ENCODE measurements at places on chromosomes 2 and 18. TPM values are rescaled to one million over a fixed set of nuclear protein-coding genes. Genes with fewer than 3 reads are reported as not detected.

Gene MEMO1
- total RNA-seq: 54.2 TPM

Gene DAW1
- total RNA-seq: not detected

Gene CYP26B1
- total RNA-seq: not detected

Gene EFHD1
- 1.3 TPM for total RNA-seq

Gene MC2R
- total RNA-seq: not detected

Gene POTEI
- total RNA-seq: not detected

Gene LMAN2L
- total RNA-seq: 5.4 TPM

Gene ZBTB7C
- total RNA-seq: not detected

Gene LCT
- not detected for total RNA-seq

Gene CPLX4
- total RNA-seq: not detected

Gene KANSL1L
- 7.3 TPM for total RNA-seq

Gene SLC5A7
- not detected for total RNA-seq

DNA sequence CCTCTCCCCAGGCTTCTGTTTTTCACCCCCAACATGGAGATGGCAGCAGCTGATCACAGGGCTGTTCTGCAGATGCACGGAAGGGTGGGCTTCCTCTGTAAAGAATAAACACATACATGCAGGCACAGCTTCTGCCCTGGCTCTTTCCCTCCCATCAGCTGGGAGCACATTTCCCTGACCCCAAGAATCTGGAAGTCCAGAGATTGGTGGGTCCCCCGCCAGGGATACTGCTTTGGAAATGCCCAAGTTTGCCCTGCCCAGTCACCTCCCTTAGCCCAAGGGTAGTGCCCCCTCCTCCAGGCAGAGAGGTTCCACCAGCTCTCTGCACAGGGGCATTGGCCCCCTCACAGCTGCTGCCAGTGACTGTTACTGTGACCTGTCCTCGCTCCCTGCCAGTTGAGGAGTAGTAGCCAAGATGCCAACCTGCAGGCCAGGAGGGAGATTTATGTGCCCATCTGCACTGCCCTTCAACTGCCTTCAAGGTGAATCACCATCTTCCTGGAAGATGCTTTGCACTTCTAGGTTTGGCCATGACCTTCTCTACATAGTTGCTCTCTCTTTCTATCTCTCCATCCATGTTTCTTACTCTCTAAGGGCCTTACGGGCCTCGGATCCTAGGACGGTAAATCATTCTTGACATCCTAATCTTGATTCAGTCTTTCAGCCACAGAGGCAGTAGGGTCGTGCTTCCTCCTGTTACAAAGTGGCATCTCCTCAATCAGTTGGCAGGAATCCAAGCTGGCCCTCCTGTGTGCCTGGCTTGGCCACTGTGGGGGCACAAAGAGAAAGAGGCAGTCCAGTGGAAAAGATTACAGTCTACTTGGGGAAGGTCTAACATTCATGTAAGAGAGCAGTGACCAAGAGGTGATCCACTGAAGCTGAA is 121.8 kb downstream of the CTIF start:
- DNase-seq: no peak

GRCh38 chr2:71785516-71785981 is 332.2 kb downstream of the DYSF start:
- DNase-seq: no peak

GRCh38 chr2:217338306-217338916 is 478.5 kb upstream of the TNP1 start:
- DNase-seq: no peak

- DNase-seq: no peak
These were observed 50.8 kb downstream of the PTPRM start for GRCh38 chr18:7617738-7618422.

DNA sequence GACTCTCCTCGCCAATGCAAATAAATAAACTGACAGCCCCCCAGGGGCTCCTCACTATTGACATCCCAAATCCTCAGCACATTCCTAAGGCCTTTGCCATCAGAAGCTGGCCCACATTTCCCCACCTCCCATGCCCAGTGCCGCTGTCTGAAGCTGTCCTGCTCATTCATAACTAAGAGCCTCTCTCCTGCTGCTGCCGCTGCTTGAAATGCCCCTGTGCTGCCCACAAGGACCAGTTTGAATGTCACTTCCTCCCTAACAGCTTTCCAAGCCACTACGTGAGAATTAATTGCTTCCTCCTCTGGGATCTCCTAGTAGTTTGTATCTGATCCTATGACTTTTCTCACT is 151.6 kb upstream of the CAPN13 start:
- DNase-seq: no peak

DNA sequence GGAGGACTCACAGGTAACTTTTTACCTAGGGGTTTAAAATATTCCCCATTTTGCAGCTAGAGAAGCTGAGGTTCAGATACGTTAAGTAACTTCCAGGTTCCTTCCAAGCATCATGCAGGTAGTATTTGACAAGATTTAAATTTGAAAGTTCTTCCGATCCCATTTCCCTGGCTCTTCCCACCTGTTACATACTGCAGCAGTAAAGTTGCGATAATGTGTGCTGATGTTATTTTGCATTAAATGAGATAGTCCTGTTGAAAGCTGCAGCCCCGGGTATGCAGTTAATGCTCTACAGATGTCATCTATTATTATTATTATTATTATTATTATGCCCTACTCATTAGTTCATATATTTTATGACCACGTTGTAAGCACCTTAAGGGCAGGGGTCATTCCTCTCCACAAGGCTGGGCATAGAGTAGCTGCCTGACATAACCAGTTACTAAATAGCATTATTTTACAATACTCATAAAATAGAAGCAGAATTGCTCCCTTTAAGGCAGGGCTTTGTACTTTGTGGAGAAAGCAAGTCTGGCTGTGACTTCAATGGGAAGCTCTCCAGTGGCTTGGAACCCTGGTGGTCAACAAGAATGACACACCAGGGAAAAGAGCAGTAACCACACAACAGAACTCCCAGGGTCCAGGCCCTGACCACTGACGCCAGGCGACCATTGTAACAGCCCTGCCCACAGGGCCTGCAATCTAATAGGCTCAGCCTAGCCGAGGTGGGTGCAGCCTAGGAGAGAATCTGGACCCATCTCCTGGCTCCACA is 112.0 kb upstream of the STPG4 start:
- no peak for DNase-seq

DNA sequence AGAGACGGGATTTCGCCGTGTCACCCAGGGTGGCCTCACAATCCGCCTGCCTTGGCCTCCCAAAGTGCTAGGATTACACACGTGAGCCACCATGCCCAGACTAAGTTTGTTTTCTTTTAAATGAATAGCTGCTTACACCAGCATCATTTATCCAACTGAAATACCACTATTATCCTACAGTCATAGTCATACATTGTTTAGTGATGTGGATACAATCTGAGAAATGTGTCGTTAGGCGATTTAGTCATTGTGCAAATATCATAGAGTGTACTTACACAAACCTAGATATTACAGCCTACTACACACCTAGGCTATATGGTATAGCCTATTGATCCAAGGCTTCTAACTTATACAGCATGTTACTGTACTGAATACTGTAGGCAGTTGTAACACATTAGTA is 10.3 kb downstream of the ZC3H15 start:
- no peak for DNase-seq

GRCh38 chr2:44940049-44940494 is 1.4 kb upstream of the SIX3 start:
- no peak for DNase-seq

GRCh38 chr18:70019991-70020390 is 72.3 kb upstream of the CD226 start:
- no peak for DNase-seq

DNA sequence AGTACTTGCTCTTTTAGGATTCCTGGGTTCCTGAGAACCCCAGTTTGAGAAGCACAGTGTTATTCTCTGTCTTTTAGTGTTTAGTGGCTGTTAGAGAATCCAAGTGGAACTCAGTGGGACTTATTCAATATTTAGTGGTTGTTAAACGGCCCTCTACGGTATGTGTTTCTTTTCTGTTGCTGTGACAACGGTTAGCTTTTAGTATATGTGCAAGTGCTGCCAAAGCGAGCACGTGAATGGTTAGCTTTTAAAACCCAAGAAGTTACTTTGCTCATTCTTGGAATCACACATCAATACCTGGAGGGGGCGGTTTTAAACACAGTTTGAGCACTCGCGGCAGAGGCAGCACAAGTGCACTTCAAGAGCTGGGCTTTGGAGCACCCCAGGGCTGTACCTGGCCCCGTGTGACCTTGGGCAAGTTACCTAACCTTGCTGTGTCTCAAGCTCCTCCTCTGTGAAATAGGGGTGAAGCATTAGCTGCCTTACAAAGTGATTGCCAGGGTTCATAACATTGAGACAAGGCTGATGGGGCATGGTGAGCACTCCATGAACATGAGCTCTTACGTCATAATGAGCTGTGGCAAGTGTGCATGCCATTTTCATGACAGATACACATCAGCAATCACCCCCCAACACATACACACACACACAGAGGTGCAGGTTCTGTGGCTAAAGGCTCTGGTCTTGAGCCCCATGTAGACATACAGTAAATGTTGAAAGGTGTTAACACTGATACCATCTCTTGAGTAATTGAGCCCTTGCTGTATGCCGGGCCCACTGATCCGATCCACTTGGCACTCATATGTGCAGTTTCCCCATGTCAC is 234.1 kb downstream of the ALPK2 start:
- DNase-seq: no peak

- no peak for DNase-seq
These were observed 362 bp upstream of the VAMP8 start for GRCh38 chr2:85577063-85577385.

DNA sequence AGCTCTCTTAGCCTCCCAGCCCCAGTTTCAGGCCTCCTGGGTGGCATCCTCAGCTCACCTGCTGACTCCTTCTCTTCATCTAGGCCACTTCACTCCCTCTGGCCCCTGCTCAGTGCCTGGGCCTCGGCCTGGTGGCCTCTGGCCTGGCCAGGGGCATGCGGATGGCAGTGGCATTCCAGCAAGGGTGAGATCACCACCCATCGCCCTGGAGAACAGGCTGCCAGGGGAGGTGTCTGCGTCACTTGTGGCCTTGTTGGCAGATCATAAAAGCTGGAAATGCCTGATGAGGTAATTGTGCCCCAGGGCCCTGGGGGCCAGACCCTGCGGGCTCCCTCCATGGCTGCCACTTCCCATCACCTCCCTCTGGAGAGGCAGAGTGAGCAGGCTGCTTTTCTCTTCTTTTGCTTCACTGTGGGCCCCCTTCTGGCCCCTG is 72.5 kb upstream of the SMAD2 start:
- DNase-seq: no peak

GRCh38 chr2:231930593-231931281 is 4.5 kb upstream of the NPPC start:
- no peak for DNase-seq

DNA sequence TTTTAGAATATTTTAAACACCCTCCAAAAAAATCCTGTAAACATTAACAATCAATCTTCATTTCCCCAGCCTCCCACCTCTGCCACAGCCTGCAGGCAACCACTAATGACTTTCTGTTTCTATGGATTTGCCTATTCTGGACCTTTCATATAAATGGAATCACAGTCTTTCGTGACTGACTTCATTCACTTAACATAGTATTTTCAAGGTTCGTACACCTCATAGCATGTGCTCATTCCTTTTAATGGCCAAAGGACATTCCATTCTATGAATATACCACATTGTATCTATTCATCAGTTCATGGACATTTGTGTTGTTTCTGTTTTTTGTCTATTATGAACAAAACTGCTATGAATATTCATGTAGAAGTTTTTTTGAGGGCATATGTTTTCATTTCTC is 48.5 kb downstream of the NAT8 start:
- no peak for DNase-seq

DNA sequence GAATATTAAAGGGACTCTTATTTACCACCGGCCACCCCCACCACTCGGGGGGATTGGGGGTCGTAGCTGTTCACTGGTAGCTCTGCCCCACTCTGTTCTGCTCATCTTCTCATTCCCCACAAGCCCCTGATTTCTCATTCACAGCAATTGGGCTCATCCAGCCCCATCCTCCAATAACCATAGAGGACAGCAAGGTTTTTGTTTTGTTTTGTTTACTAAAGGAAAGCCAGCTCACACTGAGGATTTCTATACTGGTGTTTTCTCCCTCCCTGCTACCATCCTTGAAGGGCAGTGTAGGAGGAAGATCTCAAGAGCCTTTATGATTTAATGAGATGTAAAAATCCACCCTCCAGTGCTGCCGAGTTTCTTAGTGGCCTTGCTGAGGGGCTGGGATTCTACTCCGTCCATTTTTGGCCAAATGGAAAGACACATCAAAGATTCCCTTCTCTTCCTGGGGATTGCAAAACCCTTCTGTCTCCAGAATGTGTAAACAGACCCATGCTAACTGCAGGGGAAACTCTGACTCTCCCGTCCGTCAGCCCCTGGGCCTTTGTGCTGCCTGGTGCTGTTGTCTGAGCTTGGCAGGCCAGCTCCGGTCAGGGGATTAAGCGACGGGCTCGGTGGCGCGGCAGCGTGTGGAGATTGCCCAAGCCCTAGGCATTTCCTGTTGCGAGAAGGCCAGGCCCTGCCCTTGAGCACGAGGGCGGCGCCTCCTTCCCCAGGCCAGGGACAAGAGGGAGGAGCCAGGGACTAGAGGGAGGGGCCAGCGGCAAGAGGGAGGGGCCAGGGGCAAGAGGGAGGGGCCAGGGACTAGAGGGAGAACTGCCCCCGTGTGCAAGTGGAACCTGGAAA is 165.0 kb downstream of the ANTXR1 start:
- no peak for DNase-seq

- DNase-seq: peak; percentile 74
These were observed 5.1 kb upstream of the MIB1 start for GRCh38 chr18:21735452-21736015.

Measured in CD4-positive, CD25-positive, alpha-beta regulatory T cell (primary cell).